Fibroblast of skin of right quadriceps (primary cell): ENCODE measurements at places on chromosomes 1 and 21.

DNA sequence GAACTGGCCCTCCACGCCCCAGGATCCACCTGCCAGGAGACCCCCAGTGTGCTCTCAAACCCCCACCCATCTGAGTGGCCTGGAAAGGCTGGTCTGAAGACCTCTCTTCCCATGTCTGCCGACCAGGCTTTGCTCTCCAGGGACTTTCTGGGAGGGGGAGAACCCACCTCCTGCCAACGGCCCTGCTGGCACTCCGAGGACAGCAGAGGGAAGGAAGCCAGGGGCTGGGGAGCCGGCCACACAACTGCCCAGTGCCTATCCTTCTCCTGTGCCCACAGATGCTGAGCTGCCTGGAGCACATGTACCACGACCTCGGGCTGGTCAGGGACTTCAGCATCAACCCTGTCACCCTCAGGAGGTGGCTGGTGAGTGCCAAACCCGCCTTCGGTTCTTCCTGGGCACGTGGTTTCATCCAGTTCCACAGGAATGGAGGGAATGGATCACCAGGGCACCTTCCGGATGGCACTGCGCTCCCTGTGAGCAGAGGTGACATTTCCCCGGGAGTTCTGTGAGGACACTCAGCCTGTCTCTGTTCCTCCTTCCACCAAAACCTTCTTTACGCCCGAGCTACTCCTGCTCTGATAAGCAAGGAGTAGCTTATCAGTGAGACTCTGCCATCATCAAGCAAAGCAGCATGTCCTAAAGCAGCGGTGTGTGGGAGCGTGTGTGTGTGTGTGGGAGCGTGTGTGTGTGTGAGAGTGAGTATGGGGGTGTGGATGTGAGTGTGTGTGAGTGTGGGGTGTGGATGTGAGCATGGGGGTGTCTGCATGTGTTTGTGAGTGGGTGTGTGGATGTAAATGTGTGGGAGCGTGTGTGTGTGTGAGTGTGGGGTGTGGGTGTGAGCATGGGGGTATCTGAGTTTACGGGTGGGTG, 105.5 kb downstream of the PDE9A start:
- DNase-seq, result no peak

DNA sequence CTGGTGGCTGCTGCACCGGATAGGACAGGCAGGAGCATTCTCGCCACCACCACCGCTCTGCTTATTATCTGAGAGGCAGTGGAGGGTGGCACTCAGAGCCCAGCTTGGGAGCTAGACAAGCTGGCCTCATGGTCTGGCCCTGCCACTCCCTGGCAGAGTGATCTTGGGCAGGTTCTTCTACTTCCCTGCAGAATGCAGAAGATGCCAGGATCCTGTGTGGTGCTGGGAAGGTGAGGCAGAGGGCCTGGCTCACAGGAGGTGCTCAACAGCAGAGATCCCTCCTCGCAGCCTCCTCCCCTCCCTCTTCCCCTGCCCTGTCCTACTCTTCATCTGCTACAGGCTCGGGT, 60.4 kb downstream of the ARHGEF10L start:
- no peak for DNase-seq

GRCh38 chr1:160420881-160421842, 20.8 kb downstream of the VANGL2 start:
- no peak for DNase-seq

DNA sequence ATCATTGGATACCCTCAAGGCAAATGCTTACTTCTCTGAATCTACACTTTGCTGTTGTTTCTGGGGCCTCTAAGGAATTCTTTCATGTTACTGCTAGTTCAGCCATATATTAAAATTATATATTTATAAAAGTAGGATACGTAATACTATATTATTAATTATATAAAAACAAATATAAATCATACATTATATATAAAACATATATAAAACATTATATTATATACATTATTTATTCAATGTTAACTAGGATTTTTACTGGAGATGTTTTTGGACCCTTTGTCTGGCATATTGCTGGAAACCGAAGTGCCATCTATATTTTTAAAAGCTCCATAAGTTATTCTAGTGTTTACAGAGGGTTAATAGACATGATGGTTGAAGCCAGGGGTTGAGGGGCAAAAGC, 12.2 kb downstream of the ALG6 start:
- DNase-seq, result no peak

- DNase-seq, result no peak
Measured at GRCh38 chr1:1564268-1564667, 10.4 kb downstream of the SSU72 start.

DNA sequence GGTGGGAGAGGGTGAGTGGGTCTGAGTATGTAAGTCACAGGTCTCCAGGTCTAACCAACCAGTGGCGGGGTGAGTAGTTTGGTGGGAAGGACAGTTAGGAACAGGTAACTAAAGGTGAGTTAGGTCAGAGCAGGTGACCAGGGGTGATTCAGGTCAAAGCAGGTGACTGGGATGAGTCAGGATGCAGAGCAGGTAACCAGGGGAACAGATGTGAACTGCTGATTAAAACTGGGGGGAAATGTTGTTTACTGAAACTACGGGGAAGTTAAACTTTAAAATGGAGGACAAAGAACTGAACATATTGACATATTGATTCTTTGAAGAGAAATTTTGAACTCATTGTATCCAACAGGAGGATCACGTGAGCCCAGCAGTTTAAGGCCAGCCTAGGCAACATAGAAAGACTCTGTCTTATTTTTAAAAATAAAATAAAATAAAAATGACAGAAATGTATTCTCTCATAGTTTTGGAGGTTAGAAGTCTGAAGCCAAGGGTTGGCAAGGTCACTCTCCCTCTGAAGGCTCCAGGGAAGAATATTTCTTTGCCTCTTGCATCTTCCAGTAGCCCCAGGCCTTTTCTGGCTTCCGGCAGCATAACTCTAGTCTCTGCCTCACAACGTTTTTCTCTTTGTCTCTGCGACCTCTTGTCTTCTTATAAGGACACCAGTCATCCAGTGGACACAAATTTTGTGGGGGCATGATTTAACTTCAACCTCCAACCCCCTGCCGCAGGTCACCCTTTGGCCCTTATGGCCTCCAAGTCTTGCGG, 64.3 kb upstream of the TINAGL1 start:
- no peak for DNase-seq

GRCh38 chr1:222009105-222009730, 267.3 kb upstream of the DUSP10 start:
- no peak for DNase-seq

DNA sequence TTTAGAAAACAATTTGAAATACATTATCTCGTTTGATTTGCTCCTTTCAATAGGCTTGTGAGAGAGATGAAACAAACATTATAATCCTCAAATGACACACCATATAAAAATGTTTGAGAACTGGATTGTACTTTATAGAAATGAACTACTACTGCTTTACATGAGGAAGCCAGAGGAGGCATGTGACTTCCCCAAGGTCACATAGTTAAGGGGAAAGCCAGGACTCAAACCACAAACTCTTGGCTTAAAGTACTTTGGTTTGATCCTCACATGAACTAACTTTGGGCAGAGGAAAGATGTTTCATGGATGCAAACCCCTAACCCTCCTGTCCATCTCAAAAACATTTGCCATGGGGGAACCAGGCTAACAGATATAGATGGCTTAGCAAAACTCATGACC, 4.7 kb downstream of the ARHGEF11 start:
- peak; percentile 47 for DNase-seq

GRCh38 chr1:56095696-56096665, 483.4 kb downstream of the PLPP3 start:
- peak; percentile 98 for DNase-seq

- no peak for DNase-seq
Measured at GRCh38 chr1:153677718-153678518, 570 bp upstream of the NPR1 start.

- DNase-seq, result peak; percentile 77
Measured at GRCh38 chr1:17502326-17502778, 37.1 kb upstream of the ARHGEF10L start.

- no peak for DNase-seq
Measured at GRCh38 chr1:78683079-78683478, 33.4 kb downstream of the IFI44 start.

- DNase-seq, result peak; percentile 74
Measured at GRCh38 chr1:2208309-2209239, 14.0 kb upstream of the FAAP20 start.

DNA sequence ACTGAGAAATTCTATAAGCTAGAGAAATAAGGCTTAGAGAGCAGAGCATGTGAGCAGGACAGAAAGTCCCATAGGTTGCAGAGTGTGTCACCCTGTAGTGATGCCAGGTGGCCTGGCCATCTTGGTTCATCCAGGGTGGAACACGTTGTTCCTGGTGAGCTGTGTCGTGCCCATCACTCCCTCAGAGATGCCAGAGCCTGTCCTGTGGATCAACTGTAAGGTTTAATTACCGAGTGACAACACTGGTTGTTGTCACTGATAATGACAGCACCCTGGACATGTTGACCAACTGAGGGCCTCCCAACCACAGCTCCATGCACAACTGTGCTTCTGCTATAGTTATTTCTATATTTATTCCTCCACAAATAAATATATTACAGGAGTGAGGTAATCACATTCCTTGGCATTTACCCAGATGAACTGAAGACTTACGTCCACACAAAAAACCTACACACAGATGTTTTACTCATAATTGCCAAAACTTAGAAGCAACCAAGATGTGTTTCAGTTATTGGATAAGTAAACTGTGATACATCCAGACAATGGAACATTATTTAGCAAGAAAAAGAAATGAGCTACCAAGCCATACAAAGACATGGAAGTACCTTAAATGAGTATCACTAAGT, 6.2 kb downstream of the C1orf198 start:
- no peak for DNase-seq

- peak; percentile 76 for DNase-seq
Measured at GRCh38 chr1:222814536-222815439, at the start of gene DISP1. Gene DISP1 (plus strand): TSS chr1:222815039. CDS start chr1:222942824, 127,785 bp downstream.

DNA sequence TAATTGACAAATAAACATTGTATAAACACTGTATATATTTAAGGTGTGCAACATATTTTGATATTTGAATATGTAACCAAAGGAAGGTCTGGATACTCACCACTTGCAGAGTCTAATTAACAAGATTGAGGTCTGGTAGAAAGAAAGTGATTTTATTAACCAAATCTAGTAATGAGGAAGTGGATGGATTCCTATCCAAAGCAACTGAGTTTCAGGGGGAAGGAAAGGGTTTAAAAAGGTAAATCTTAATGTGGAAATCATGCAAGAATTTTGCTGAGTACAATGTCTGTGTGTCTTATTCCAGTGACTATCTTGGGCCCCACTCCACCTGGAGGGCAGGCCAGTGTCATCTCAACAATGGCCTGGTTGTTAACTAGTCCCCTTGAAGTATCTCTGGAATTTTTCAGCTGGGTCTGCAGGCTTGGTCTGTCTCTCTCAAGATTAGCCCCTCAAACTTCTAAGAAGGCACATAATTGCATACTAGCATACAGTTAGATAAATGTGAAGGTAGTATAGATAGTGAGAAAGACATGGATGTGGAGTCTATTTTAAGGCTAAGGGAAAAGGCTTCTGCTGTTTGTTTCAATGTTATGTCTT, 262.7 kb upstream of the RGS18 start:
- DNase-seq, result no peak

- peak; percentile 63 for DNase-seq
Measured at GRCh38 chr1:184075055-184076029, 23.8 kb downstream of the TSEN15 start.

DNA sequence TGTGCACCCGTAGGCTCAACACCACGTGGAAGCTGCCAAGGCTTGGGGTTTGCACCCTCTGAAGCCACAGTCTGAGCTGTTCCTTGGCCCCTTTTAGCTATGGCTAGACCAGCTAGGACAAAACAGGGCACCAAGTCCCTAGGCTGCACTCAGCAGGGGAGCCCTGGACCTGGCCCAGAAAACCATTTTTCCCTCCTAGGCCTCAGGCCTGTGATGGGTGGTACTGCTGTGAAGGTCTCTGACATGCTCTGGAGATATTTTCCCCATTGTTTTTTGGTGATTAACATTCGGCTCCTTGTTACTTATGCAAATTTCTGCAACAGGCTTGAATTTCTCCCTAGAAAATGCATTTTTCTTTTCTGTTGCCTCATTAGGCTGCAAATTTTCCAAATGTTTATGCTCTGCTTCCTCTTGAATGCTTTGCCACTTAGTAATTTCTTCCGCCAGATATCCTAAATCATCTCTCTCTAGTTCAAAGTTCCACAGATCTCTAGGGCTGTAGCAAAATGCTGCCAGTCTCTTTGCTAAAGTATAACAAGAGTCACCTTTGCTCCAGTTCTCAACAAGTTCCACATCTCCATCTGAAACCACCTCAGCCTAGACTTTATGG, 69.0 kb upstream of the KRTAP19-8 start:
- DNase-seq, result peak; percentile 24

GRCh38 chr1:241375886-241376285, 18.9 kb upstream of the RGS7 start:
- no peak for DNase-seq

DNA sequence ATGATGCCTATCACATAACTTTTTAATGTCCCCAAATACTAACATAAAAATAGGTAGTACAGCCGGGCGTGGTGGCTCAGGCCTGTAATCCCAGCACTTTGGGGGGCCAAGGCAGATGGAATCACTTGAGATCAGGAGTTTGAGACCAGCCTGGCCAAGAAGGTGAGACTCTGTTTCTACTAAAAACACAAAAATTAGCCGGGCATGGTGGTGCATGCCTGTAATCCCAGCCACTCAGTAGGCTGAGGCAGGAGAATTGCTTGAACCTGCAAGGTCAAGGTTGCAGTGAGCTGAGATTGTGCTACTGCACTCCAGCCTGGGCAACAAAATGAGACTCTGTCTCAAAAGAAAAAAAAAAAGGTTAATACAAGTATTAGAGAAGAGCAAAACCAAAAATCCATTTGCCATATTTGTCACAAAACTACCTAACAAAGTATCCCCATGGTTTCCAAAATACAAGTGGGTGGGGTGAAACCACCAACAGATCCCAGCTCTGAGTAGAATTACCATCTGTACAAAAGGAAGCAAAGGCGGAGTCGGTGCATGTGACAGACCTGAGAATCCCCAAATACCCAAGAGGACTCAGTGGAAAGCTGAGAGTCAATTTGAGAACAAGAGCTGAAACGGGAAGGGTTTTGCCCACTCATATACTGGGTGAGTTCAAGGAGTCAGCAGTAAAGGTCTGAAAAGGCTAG, 113.2 kb downstream of the TOMM20 start:
- DNase-seq, result no peak

- DNase-seq, result no peak
Measured at GRCh38 chr1:226948996-226949395, 8.9 kb downstream of the COQ8A start.

DNA sequence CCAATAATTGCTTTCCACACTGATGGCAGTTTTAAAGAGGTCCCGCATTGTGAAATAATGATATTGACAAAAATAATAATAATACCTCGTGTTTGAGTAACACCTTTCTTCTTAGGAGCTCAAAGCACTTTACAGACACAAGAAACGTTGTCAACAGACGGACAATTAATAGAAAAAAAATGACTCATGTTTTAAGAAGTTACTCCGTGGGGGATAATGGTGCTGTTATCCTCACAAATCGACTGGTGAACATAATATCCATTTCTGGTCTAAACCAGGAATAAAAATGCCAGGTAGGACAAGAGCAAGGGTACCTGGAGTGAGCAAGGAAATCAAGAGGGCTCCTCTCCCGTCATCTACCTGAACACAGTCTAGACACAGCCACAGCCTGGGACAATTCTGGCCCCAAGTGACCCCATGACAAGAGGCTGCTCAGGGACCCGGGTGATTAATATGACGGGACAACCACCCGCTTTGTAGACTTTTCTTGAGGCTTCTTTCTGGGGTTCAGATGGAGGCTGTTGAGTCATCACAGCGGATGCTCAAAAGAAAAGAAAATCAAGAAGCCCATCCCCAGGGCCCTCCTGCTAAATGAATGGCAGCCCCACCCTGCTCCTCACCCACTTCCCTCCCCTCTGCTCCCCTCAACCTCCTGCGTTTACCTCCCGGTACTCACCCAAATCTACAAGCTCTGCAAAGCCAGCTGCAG, 146.2 kb upstream of the IRF2BP2 start:
- DNase-seq, result peak; percentile 14
